ENCODE measurements at places on chromosomes 4 and X.

GRCh38 chr4:78659264-78659663, 107.7 kb downstream of the ANXA3 start:
- DNase-seq, result peak; percentile 23

GRCh38 chrX:136608295-136608933, 39.5 kb upstream of the CD40LG start:
- no peak for DNase-seq

DNA sequence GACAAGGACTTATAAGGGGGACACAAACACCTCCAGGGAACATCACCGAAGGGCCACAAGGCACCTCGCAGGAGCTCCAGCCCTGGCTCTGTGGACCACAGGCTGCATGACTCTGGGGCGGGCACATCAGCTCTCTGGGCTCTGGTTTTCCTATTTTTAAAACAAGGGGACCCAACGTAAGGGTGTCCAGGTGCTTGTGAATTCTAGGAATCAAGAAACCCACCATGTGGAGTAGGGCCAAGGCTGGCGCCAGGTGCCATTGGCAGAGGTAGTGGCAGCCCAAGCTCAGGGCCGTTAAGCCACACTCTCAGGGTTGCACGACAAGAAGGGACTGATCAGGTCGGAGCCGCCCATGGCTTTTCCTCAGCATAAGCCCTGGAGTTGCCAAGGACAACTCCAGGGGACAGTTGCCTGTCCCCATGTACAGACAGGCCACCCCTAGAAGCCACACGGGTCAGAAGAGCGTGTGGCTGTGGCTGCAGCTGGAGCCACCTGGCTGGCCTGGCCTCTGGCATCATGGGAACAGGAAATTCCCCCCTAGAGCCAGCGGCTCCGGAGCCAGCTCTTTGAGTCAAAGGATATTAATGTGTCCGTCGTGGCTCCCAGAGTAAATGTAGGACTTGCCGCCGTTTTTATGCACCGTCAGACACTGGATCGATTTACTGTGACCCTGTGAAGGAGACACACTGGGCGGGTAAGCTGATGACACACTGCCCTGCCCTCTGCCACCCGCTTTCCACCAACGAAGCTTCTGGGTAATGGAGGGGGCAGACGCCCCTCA, 32.5 kb downstream of the WDR1 start:
- no peak for DNase-seq

DNA sequence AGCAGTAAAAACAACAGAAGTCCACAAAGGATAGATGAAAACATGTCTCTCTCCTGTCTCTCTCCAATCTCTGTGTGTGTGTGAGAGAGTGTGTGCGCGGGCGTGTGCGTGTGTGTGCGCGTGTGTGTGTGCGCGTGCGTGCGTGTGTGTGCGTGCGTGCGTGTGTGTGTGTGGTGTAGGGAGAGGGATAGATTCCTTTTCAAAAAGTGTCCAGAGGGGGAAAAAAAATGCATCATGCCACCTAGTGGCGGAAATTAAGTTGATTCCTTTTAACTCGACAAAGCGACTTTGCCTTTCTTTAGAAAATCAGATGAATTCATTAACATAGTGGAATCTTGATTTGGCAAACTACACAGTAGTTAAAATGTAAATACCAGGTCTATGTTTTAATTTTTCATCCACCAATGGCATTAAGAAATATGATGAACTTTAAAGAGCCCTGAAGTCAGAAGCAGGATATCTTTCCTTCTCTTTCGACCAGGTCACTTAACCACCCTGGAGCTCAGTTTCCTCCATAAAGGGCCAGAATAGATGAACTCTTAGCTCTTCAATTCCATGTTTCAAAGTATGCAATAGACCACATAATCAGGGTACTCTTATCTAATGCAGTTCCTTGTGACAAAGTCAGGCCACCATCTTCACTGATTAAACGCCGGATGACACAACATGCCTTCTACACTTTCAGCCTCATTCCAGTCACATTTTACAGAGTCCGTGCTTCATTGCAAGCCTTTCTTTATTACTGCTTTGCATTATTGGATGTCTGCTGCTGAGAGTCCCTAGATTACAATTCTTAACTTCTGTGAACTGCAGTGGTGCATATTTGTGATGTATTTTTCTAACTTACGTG, 162.8 kb downstream of the FBXO8 start:
- peak; percentile 73 for DNase-seq

- peak; percentile 31 for DNase-seq
These were observed 235.3 kb downstream of the TENM3 start for GRCh38 chr4:182478475-182478874.
